Kidney epithelial cell (primary cell): ENCODE measurements at places on chromosomes 12 and 14.

DNA sequence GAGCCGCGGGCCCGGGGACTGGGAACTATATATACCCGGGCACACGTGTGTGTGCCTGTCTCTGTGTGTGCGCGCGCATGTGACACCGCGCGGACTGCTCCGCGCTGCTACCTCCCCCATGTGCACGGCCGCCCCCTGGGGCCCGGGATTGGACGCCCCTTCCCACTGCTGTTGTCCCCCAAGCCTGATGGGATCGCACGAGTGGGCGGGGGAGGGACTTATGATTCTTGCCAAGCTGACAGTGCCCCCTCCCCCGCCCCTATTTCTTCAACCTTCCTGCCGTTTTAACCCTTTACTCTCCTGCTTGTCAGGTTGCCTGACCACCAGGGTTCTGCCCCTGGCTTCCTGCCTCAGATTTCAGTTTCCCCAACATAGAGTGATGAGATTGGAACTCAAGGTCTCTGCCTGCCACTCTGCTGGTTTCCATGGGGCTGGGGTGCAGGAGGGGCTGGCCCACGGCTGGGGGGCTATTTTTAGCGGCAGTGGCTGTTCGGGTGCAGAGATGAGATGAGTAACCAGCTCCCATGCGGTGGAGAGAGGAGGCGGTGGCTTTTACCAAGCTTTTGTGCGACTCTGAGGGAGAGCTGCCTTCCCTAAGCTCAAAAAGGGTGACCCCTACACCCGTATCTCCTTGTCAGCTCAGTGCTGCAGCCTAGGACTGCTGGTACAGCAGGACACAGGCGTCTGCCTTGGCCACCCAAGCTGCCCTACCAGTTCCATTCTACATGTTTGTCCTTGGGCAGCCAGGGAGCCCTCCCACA, at the start of gene DDN:
Gene DDN (minus strand): TSS at position 5 of the 761 bp plus-strand sequence. CDS start 88 bp downstream, outside the sequence.
- DNase-seq: no peak

DNA sequence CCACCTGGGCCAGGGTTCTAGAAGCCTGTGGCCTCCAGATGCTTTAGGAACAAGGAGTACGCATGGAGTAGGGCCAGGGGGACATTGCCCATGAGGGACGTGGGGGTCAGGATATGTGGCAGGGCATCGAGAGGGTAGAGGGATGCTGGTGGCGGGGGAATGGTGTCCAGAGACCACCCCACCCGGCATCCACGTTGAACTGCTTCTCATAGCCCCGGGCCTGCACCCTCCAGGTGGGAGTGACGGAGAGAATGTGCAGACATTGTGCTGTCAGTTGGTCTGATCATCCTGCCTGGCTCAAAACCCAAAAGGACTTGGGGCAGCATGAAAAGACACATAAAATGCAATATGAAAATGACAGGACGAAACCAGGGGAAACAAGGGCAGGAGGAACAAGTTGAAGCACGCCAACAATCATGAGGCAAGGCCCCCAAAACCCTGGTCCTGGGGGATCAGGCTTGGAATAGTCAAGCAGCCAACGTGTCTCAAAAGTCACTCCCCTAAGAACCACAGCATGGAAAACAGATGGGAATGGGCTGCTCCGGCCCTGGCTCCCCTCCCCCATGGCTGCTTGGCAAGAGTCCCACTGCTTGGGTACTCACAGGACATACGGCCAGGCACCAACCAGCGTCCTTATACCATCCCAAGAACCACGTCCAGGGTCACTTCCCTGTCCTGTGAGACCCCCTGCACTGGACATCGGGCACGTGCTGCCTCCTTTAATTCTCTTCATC, 117.9 kb downstream of the DICER1 start:
- no peak for DNase-seq

- no peak for DNase-seq
Measured at GRCh38 chr12:16347391-16348298, at the start of gene MGST1. Gene MGST1 (plus strand): TSS chr12:16347645. CDS start chr12:16354253, 6,608 bp downstream.

DNA sequence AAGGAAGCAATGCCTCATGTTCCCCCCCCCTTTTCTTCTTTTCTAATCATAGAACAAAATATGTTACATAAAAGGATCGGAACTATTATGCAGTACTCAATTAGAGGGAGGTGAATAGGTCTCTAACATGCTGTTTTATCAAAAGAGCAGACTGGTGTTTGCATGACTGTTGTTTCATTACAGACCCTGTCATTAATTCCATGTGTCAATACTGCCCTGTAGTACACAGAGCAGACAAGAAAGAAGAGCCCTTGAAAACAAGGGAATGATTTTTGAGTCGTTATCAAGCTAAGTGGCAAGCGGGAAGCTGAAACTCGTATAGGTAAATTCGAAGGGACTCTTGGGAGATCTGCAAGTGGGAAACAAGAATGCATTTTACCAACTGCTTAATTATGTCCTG, 76.9 kb upstream of the TMEM263 start:
- no peak for DNase-seq

DNA sequence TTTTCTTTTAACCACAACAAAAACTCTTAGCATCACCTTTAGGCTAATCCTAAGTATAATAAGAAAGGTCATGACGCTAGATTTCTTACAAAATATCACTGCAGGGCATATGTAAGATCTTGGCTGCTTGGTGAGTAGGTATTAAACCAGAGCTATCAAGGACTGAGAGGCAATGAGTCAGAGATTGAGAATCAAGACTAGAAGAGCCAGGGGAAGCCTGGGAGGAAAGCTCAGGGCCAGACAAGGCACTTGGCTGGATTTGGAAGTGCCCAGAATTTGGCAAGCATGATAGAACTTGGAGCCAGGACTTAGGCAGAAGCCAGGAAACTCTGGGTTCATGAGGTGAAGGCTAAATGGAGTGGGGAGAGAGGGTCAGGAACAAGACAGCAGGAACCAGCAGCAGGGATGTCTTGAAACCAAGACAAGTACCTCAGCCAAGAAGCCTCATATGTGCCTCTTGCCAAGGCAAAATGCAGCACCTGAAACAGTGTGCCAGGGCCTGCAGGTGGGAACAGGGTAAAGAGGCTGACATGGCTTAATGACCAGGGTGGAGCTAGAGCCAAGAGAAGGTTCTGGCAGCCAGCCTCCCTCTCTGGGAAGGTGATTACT, 49.9 kb downstream of the PTHLH start:
- DNase-seq: no peak

DNA sequence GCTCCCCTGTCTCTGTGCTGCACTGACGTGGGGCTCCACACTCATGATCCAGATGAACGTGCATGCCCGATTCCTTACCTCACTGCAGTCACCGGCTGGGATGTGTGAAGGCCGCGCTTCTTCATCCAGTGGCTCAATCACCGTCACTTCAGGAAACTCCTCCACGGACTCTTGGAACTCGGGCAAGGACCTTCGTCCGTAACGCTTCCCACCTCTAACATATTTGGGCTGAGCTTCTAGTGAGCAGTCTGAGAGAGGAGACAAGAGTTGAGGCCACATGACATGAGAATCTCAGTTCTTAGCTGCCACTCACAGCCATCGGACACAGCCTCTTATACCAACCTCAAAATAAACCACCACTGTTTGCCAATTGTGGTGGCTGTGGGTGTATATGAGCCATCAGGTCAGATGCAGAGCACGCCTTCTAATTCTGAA, 38.3 kb downstream of the NIN start:
- no peak for DNase-seq

- no peak for DNase-seq
Measured at GRCh38 chr12:113470871-113471618, 626 bp downstream of the LHX5 start.

DNA sequence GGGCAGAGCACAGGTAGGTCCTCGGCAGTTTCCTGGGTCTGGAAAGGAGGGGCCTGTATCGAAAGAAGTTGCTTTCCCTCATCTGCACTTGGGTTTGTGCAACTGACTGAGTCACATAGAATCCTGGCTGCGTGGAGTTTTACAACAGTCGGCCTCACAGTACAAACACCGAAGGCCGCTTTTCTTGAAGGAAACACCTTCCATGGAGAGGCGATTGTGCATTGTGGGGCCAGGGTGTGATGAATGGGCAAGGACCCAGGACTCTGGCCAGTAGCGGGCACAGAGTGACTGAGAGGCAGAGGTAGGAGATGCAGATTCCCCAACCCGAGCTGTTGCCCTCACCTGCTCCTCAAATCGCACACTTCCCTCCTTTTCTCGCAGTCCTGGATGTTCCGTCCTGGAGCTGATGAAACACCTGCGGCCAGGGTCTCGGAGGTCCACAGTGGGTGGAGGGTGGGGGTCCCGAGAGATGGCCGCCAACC, 7.7 kb downstream of the CCND2 start:
- DNase-seq: no peak

- no peak for DNase-seq
Measured at GRCh38 chr12:58443273-58443980, 476.9 kb downstream of the LRIG3 start.

GRCh38 chr12:64452559-64453329, 824 bp downstream of the TBK1 start:
- DNase-seq: peak; percentile 41

GRCh38 chr14:91947475-91948184, at the start of gene FBLN5:
Gene FBLN5 (minus strand): TSS chr14:91947694. CDS start chr14:91947229, 465 bp downstream.
- DNase-seq: peak; percentile 18

- no peak for DNase-seq
Measured at GRCh38 chr12:19234171-19234704, 104.7 kb downstream of the PLEKHA5 start.

- no peak for DNase-seq
Measured at GRCh38 chr12:117404203-117404853, 42.9 kb upstream of the NOS1 start.

DNA sequence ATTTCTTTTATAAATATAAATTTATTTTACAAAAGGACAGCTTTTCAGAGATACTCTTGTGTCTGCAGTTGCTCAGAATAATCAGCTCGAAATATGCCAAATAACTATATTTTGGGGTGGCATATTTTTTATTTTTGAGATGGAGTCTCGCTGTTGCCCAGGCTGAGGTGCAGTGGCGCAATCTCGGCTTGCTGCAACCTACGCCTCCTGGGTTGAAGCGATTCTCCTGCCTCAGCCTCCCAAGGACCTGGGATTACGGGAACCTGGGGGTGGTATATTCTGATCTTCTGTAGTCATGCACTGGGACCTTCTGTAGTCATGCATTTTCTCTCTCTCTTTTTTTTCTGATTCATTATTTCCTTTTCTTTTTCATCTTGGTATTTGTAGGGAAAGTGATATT, 135.0 kb upstream of the AMIGO2 start:
- DNase-seq: no peak

DNA sequence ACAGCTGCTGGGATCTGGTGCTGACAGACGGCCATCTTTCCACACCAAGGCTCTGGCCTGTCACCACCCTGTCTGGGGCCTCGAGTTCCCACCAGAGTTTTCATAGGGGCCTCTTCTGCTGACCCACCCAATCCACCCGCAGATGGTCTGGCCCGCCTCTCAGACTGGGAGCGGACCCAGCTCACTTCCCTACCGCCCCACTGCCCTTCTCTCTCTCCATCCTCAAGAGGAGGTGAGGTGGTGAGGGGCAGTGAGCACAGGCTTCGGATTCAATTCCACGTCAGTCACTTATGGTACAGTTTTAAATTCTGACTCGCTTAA, 12.3 kb upstream of the RPS6KL1 start:
- DNase-seq: no peak

GRCh38 chr12:2891240-2892053, 756 bp downstream of the TULP3 start:
- DNase-seq: no peak

DNA sequence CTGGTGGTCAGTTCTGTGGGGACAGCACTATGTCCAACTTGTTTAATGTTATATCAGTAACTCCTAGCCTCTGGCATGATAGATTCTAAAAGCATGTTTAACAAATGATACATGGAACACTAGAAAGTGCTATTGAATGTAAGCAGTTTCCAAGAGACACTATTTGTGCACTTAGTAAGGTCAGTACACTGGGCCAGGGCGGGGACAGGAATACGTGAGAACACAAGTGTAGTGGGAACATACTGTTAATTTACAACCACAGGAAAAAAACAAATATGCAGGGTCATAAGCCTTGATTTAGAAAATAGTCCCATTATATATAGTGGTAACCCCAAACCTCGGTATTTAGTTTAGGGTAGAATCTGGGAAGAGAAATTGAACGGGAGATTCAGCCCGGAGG, 88.9 kb upstream of the SLC38A2 start:
- DNase-seq: no peak

DNA sequence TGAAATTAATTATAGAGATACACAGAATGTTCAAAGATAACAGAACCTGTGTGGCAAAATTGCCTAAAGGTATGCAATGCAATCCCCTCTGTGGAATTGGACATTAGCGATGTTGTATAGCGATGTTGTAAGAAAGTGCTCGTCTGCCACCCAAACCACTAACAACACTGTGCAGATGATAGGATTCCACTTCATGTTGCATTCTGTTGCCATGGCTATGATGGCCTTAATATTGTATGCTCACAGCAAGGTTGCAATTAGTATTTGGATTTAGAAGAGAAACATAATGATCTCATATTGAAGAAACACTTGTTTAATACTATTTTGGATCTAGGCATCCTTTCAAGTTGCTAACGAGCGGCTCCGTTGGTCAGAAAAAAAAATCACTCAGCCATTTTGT, 260.3 kb downstream of the BCAT1 start:
- DNase-seq: no peak

GRCh38 chr12:30862486-30862885, 64.1 kb upstream of the TSPAN11 start:
- no peak for DNase-seq

- no peak for DNase-seq
Measured at GRCh38 chr12:131088701-131089530, 135.2 kb downstream of the ADGRD1 start.

DNA sequence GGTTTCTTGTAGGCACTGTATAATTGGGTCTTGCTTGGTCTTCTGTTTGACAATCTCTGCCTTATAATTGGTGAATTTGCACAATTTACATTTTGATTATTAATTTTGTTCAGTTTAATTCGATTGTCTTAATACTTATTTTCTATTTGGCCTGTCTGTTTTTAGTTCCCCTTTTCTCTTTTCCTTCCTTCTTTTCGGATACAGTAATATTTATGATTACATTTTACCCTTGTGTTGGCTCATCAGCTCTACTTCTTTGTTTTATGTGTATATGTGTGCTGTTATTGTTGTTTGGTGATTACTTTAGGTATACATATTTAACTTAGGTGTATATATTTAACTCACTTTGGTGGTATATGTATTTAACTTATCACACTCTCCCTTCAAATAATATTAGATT, 12.8 kb upstream of the BEGAIN start:
- no peak for DNase-seq

- no peak for DNase-seq
Measured at GRCh38 chr12:131487388-131488124, 223.3 kb upstream of the SFSWAP start.

- DNase-seq: no peak
Measured at GRCh38 chr12:109504068-109504467, 26.6 kb downstream of the UBE3B start.

- no peak for DNase-seq
Measured at GRCh38 chr12:42758806-42759205, 169.3 kb upstream of the PRICKLE1 start.
